ENCODE measurements at places on chromosomes 4 and X. TPM values are rescaled to one million over a fixed set of nuclear protein-coding genes. Genes with fewer than 3 reads are reported as not detected.

GRCh38 chr4:90121676-90122354, 5.4 kb upstream of the CCSER1 start:
- H3K36me3 ChIP-seq: no peaks in the 10 kb centered on the region
- no peak for DNase-seq
- no peak overlapping the region for H3K4me3 ChIP-seq

- peaks cover 2% of the 10 kb centered on the region for H3K4me1 ChIP-seq
- no peak overlapping the region for H3K4me3 ChIP-seq
- DNase-seq: no peak
- H3K27me3 ChIP-seq: no peaks in the 10 kb centered on the region
Measured at GRCh38 chr4:109735566-109736365, 5.9 kb upstream of the PLA2G12A start.

GRCh38 chrX:1322393-1322792, 14.2 kb upstream of the IL3RA start:
- no peaks in the 10 kb centered on the region for H3K27me3 ChIP-seq
- no peak overlapping the region for H3K27ac ChIP-seq
- H3K4me1 ChIP-seq: no peaks in the 10 kb centered on the region
- no peaks in the 10 kb centered on the region for H3K36me3 ChIP-seq
- H3K4me3 ChIP-seq: no peak overlapping the region

The VCX3A gene
- total RNA-seq: not detected

The PPEF2 gene
- total RNA-seq: not detected

The SMIM10L2A gene
- 0.98 TPM for total RNA-seq

The CENPVL1 gene
- total RNA-seq: not detected

The RENBP gene
- 60.4 TPM for total RNA-seq

All from upper lobe of left lung (tissue), 6 donors.